ENCODE measurements at places on chromosomes 5 and 9.

GRCh38 chr5:4362411-4362810 lies 766.8 kb downstream of the IRX1 start:
- no peak for DNase-seq

GRCh38 chr5:89513299-89514044 lies 630.5 kb upstream of the MEF2C start:
- no peak for DNase-seq

DNA sequence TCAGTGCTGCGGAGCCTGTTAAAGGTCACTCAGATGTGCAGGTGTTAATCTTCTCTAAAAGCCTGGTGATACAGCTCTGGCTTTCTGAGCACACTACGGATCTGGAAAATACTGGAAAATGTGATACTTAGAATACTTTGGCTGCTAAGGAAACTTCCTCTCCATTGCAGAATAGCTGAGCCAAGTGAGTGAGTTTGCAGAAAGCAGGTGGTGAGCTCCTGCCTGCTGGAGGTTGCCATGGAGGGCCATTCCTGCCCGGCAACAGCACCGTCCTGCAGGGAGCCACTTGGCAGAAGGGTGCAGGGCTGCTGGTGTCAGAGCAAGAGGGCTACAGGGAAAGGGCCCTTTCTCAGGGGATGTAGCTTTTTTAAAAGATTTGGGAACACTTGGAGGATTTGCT lies 40.7 kb downstream of the SECISBP2 start:
- no peak for DNase-seq

DNA sequence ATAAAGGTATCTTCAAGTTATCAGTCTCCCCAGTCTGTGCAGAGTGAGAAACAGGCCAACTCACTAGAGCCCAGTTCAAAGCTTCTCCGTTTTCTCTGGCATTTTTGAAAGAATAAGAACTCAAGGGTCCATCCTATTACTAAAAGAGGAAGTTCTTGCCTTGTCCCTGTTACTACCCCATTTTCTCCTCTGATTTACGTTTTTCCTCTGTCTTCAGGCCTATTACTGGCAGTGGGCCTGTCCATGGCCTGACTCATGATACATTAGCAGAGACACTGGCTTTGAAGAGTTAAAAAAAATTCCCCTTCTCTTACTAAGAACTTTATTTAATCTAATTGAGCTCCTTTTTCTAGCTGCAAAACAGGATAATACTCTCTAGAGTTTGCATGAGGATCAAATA lies 624.0 kb upstream of the KLF4 start:
- DNase-seq, result no peak

GRCh38 chr9:72648324-72649126 lies 127.1 kb downstream of the TMC1 start:
- no peak for DNase-seq

DNA sequence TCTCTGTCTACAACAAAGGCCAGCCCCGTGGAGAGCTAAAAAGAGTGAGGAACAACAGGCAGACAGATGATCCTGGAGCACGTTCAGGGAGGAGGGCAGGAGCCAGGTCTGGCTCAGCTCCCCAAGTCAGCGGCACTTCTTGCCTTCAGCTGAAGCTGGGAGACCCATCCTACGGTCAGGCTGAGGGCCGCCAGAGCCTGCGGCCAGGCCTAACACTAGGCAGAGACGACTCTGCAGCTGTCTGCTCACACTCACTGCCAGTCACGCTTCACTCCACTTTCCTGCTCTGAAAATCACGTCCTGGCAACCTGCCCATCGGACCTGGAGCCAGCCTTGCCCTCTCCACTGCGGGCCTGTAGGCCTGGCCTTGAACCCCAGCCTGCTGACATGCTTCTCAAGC lies 160.9 kb upstream of the LHFPL2 start:
- no peak for DNase-seq

DNA sequence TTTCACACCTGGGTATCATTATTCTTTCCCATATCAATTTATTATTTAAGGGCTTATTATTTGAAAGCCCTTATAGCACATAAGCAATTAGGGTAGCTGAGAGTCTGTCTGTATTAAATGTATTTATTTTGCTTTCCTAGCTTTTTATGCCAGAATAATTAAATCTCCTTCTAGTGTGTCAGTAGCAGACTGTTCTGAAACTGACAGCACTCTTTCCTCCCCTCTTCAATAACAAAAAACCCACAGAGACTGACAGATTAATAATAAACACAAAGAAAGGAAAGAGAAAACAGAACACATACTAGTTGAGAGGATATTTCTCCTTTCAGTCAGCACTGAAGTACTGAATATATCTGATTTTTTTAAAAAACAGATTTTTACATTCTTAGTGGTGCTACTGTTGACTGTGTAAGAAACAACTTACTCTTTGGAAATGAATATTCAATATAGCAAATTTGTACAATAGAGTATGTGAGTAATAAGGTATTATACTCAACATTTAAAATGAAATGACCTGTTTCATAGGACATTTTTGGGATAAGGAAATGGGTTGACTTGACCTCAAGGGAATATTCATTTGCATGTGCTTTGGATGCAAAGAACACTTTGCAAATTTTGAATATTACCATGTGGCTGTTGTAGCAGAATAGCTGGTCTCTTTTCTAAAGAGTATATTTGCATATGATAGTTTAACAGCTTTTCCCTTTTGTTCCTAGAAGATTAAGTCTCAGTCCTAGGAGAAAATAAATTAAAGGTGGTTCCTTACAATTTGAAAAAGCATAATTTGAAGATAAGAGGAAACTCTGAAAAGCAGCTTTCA lies 208.3 kb downstream of the SPATA31D1 start:
- DNase-seq, result no peak

- DNase-seq, result no peak
These were observed 306.3 kb downstream of the FER start for GRCh38 chr5:109053995-109054417.

GRCh38 chr5:106658150-106658549 lies 1012.6 kb downstream of the EFNA5 start:
- no peak for DNase-seq

GRCh38 chr9:34443533-34443932 lies 14.8 kb downstream of the FAM219A start:
- DNase-seq, result no peak

DNA sequence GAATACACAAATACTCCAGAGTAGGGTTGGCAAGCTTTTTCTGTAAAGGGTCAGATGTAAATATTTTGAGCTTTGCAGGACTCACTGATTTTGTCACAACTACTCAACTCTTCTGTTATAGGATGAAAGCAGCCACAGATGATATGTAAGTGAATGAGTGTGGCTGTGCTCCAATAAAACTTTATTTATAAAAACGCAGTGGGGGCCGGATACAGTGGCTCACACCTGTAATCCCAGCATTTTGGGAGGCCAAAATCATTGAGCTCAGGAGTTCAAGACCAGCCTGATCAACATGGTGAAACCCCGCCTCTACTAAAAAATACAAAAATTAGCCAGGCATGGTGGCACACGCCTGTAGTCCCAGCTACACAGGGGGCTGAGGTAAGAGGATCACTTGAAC lies 69.1 kb downstream of the FBXW11 start:
- DNase-seq, result no peak

- no peak for DNase-seq
These were observed 3.7 kb downstream of the C9orf50 start for GRCh38 chr9:129617167-129617566.

DNA sequence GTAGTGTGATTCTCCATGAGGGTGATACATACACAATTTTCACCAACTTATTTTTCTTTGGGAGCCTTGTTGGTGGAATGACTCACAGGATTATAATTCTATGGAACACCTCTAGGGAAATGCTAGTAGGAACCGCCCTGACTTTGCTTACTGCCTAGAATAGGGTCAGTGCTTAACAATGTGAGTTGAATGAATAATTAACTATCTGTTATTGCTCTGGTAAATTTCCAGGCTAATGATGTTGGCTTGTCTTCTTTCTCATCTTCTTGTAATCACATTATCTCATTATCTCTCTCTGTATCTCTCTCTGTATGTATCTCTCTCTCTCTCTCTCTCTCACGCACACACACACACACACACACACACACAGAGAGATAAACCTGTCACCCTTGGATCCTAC lies 291.1 kb downstream of the TRIM32 start:
- DNase-seq, result no peak

GRCh38 chr9:92482329-92482728 lies at the start of gene ASPN:
Gene ASPN (minus strand): TSS chr9:92482506.
- DNase-seq, result no peak

GRCh38 chr9:72827950-72828731 lies 124.7 kb downstream of the ALDH1A1 start:
- DNase-seq, result no peak

DNA sequence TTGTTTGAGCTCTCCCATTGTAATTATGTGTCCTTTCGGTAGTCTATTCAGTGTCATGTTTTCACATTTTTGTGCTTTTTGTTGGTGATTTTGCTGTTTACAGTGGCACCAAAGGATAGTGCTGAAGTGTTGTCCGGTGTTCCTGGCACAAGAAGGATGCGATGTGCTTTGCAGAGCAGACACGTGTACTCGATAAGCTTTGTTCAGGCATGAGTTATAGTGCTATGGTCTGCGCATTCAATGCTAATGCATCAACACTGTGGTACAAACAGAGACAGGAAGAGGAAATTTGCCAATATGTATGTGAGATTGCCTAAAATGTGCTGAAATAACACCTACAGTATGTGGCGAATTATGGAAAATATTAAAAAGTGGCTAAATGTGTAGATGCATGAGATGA lies 913.4 kb upstream of the ACO1 start:
- DNase-seq, result no peak

DNA sequence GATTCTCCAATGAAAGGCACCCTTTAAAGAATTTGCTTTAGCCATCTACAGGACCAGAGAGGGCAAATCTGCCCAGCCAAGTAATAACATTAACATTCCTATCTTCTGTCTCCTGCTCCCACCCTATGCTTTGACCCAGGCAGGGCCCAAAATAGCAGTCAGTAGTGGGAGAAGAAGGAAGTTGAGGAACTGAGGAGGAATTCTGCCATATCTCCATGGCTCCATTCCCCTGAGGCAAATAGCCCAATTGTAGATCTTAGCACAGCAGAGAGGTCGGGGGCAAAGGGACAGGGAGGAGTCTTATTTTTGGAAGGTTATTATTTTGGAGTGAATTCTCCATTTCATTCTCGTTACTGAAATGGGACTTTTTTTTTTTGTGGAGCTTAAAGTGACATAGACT lies 111.1 kb upstream of the IFNK start:
- no peak for DNase-seq

DNA sequence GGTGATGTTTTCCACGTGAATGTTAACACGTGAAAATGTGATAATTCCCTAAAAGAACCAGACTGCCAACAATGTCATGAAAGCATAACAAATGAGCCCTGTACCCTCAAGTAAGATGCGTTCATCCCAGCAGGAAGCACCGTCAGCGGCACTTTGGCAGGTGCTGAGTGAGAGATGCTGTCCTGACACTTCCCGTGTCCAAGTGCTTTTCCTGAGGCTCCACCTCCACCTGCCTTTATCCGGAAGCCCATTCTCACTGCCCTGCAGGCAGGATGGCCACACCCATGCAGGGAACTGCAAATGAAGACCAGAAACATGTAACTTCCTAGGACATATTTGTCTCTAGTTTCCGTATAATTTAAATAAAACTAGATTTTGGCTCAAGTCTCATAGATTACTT lies 238.0 kb upstream of the IRX2 start:
- no peak for DNase-seq

GRCh38 chr5:172266071-172266675 lies 17.4 kb downstream of the UBTD2 start:
- DNase-seq, result no peak

- no peak for DNase-seq
These were observed 176.5 kb downstream of the CDK5RAP2 start for GRCh38 chr9:120403543-120403856.

DNA sequence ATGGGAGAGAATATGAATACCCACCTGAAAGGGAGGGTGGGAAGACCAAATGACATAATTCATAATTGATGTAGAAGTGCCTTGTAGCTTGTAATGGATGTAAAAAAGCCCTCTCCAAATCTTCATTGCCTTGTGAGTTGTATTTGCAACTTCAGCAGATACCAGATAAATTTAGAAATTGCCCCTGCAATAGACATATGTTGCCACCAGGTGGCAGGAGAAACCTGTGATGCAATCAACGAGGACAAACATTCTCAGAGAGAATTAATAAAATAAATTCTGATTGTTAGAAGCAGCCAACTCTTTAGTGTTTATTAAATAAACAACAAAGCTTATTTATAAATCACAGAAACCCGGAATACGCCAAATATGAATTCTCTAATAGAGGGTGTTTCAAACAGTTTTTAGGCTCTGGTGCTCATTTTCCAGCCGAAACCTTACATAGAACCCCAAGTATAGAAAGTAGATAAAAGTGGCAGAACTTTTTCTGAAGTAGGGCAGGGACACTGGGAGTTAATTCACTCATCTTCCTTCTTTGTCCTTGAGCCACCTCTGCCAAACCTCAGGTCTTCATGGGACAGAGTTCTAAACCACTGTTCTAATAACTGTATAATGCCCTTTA lies 147.8 kb downstream of the TMEM38B start:
- peak; percentile 51 for DNase-seq

- DNase-seq, result no peak
These were observed 482.3 kb downstream of the SPOCK1 start for GRCh38 chr5:137016783-137017324.

- DNase-seq, result no peak
These were observed 26.7 kb upstream of the XPA start for GRCh38 chr9:97723819-97724218.

GRCh38 chr5:158121678-158122077 lies 262.7 kb upstream of the CLINT1 start:
- no peak for DNase-seq

GRCh38 chr9:126146254-126147145 lies 180.1 kb upstream of the MVB12B start:
- DNase-seq, result peak; percentile 42

GRCh38 chr5:45262061-45262590 lies 434.1 kb downstream of the HCN1 start:
- no peak for DNase-seq

DNA sequence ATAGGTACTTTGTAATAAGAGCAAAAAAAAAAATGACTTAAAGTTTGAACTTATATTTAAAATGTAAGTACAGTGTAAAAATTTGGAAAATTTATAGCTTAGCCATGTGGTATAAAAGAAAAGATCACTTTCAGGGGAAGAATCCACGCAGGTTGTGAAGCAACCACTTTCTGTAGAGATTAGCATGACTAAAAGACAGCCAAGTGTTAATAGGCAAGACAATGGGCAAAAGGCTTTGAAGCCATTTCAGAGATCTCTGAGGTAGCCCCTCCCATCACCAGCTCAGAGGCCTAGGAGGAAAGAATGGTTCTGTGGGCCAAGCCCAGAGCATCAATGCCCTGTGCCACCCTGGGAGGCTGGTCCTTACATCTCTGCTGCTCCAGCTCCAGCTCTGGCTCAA lies 346.3 kb upstream of the CHD1 start:
- no peak for DNase-seq

DNA sequence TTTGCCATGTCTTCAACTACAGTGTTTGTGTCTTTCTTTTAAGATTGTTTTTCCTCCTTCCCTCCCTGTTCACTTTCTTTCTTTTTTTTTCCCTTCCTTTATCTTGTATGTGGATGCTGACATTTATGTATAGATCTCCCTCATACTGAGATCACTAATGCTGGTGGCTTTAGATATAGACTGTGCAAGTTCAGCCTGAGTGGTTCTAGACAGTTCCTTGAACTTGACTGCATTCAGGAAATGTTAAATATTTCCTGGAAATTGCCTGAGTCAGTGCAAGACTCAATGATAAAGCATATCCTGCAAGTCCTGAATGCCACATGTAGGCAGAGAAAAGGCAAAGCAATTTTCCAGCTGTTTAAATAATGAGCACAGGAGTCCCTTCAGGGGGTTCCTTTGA lies 182.5 kb upstream of the NR3C1 start:
- no peak for DNase-seq

GRCh38 chr5:63500242-63500641 lies 462.0 kb downstream of the HTR1A start:
- DNase-seq, result no peak

GRCh38 chr5:122076669-122077365 lies 1.2 kb downstream of the LOX start:
- DNase-seq, result peak; percentile 86

All from nephron progenitor cell (in vitro differentiated cells).